GOT3 (cell line): ENCODE measurements at places on chromosomes 13 and 19.

DNA sequence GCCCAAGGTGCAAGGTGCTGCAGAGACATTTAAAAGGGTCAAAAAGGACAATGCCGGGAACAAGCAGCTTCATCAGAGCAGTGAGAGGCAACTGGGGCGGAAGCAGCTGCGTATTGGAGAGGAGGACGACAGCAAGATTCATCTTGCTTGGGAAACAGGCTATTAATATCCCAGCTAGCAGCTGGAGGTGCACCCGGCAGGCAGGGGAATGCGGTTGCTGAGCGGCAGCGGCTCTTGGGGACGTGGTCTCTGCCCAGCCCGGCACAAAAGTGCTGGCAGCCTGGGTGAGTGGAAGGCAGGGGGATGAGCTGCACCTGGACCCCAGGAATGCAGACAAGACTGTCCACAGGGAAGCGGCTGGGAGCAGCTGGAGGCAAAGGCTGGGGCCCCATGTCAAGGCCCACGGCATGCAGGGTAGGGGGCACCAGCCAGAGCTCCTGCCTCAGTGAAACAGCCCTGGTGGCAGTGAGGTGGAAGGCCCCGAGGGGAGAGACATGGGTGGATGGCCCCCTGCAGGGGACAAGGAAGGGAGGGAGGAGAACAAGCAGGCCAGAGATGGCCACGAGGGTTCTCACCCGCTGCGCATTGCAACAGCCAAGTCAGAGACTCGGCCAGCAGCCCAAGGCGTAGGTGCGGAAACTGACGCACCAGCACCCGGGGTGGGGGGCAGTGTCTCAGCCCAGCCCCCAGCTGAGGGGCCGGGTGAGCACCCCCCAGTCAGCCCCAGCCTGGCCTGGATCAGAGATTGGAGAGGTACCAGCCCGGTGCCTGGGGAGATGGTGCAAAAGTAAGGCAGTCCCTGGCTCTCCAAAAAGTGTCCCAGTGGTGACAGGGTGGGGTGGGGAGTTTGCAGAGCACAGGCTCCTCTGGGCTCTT, 34.4 kb downstream of the PEPD start:
- no peak for DNase-seq

DNA sequence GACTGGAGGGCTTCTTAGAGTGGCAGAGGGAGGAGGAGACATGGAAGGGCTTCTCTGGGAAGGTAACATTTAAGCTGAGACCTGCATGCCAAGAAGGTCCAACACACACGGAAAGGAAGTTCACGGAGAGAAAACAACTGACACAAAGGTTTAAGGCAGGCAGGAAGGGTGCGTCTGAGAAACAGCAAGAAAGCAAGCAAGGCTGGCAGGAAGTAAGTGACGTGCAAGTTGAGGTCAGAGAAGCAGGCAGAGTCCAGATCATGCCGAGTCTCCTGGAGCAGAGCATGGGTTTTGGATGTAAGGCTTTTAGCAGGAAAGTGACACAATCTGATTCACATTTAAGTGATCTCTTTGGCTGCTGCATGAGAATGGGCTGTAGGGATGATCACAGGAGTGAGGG, 60.5 kb downstream of the ATP7B start:
- DNase-seq, result no peak

DNA sequence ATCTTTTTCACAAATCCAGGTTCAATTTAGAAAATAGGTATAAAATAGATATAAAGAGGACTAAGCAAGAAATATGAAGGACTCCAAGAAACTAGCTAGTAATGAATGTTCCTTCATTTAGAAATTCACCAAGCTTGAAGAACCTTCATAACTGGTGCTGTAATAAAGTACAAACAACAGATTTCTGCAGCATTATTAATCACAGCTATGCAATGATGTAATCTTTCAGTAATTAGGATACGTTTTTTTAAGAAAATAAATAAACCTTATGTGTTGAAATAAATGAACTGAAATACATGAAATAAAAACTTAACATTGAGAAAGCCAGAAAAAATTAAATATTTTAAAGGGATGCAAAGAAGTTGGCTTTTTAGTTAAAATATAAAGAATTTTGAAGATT, 236.1 kb downstream of the RGCC start:
- no peak for DNase-seq

- DNase-seq, result no peak
Observed at GRCh38 chr19:3580156-3580934, 4.9 kb upstream of the GIPC3 start.

DNA sequence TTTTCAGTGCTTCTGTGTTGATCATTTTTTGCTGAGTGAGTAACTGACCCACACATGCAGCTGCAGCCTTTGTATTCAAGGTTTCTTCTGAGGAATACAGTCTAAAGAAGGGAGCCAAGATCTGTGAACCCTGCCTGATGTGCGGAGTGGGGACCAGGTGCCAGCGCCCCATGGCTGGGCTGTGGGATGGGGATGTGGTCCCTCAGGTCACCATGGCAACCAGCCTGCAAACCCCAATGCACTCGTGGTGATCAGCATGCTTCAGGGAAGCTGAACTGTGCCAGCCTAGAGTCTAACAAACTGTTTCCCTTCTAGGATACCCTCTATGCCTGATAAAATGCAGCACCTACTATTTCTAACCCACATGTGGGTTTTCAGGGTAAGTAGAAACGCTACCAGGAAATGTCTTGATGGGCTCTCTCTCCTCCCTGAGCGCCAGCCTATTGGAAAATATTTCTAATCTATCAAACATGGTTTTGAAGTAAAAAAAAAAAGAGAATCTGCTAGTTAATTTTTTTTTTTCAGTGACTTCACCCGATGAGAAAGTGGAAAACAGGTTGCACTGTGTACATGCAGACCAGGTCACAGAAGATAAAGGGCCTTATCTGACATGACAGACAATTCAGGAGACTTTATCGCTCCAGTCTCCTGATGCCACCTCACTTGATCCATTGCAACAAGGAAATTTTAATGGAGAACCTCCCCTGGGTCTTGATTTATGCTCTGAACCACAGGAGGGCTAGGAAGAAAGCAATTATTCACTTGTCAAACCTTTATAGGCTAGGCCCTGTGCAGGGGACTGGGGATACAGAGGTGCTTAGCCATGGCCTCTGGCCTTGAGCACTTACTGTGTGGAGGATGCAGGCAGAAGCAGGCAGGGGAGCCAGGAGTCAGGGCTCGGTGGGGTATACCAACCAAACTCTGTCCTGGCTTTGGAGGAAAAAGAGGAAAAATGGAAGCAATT, 51.1 kb downstream of the RASL11A start:
- no peak for DNase-seq

DNA sequence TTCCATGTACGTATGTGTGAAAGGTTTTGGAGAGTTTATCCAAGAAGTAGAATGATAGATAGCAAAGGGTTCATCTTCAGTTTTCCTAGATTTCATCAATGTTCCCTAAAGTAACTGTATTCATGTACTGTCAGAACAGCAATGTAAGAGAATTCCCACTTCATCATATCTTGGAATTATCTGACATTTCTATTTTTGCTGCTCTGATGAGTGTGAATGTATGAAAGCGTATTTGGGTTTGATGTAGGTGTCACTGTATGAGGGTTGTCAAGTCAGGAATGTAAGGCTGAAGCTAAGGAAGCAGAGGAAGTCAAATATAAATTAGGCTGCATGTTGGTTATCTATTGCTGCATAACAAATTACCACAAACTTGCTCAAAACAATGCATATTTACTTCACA, 7.2 kb upstream of the KATNAL1 start:
- DNase-seq, result no peak

DNA sequence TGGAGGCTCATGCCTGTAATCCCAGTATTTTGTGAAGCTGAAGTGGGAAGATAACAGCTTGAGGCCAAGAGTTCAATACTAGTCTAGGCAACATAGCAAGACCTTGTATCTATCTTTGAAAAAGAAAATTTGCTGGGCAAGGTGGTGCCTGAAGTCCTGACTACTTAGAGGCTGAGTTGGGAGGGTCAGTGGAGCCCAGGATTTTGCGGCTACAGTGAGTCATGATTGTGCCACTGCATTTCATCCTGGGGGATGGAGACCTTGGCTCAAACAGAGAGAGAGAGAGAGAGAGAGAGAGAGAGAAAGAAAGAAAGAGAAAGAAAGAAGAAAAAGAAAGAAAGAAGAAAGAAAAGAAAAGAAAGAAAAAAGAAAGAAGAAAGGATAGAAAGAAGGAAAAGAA, 1872.3 kb upstream of the PCDH20 start:
- no peak for DNase-seq
